Ovary (tissue), 10 donors: ENCODE measurements at places on chromosomes 7 and 10. TPM values are rescaled to one million over a fixed set of nuclear protein-coding genes. Genes with fewer than 3 reads are reported as not detected.

ADAM22 gene
- polyA plus RNA-seq: 10.0 TPM

OR2A7 gene
- polyA plus RNA-seq: 0.92 TPM

HDAC9 gene
- polyA plus RNA-seq: 11.6 TPM

ARHGEF35 gene
- 14.8 TPM for polyA plus RNA-seq
